Hematopoietic multipotent progenitor cell treated with erythropoietin and hydrocortisone succinate and interleukin-3 and kit ligand, for 8 days (in vitro differentiated cells): ENCODE measurements at places on chromosomes 7 and 10.

DNA sequence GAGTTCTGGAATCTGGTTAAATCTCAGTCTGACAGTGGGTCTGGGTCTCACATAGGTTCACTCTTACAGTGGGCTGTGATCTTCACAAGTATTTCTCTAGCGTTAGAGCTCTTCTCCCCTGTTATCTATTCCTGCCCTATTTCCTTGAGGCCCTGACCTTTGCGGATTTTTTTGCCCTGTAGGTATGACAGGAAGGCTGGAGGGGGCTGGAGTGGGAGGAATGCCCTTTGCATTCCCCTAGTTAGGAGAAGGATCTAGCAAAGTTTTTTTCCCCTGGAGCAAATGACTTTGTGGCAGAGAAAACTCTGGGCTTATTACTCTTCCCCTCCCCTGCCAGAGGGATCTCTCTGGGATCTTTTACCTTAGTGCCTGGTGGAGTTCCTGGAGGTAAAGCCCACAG lies 49.2 kb downstream of the GALNT11 start:
- no peak for DNase-seq

DNA sequence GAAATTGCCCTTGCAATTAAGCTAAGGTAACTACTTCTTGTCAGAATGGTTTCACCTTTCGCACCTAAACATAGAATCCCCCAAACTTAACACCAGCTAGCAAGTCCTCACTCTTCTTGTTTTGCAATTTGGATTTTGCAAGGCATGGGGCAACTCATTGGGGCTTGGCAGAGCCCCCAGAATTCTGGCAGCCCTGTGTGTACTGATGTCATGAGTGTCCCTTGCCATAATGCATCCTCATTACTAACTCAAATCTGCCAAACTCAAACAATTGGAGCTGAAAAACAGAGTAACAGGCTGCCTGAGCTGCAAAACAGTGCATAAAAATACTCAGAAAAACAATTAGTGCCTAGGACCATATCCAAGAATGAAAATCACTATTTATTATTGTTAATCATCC lies 7.9 kb upstream of the XPNPEP1 start:
- no peak for DNase-seq

GRCh38 chr10:78828647-78829539 lies 239.9 kb upstream of the ZMIZ1 start:
- DNase-seq: no peak

DNA sequence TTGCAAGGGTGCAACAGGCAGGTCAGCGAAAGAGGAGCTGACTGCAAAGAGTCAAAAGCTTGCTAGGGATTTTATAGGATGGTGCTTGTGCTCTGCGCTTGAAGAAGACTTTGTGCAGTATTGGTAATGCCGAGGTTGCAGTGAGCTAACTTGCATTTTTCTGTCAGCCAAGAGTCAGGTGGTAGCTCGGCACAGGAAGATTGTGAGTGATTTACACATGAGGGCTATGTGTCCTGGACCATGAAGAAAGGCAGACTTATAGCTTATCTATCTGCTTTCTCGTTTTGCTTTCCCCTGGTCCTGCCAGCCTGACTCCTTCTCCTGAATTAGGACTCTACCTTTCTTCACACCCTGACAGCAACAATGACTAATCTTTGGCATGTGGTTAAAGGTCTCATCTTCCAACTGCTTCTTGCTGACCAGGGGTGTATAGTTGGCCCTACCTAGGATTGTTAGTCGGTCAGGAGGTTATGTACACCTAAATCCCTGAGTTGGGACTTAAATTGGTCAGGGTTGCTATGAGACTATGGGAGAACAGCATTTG lies 4.1 kb upstream of the SYPL1 start:
- DNase-seq: no peak

GRCh38 chr7:32494946-32495297 lies 367 bp upstream of the AVL9 start:
- no peak for DNase-seq

GRCh38 chr7:158187694-158187994 lies 400.0 kb downstream of the PTPRN2 start:
- DNase-seq: no peak
